ENCODE measurements at places on chromosomes 13 and 19.

DNA sequence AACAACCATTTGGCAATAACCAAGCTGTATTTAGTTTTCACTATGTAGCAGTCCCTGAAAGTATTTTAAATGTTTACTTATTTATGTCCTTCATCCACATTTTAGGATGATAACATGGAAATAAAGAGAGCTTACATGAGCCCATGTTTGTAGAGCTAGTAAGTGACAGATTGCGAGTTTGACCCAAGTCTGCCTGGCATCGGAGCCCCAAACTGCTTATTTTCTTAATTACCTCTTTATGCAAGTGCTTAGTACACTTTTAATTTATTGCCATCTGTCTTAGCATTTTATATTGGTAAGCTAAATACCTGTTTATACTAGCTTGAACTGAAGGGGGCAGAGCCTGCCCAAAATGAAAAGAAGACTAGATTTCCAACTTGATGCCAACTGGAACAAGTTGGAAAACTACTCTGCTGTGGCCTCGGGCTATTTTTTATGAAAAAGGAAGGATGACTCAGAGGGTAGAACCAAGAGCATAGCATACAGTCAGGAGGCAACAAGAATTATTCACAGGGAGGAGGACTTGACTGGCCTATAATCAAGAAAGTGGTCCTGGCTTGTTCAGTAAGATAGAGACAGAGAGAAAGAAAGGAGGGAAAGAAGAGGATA lies 150.2 kb downstream of the NDFIP2 start:
- DNase-seq = no peak

GRCh38 chr19:887072-887471 lies 5.9 kb downstream of the MED16 start:
- no peak for DNase-seq

DNA sequence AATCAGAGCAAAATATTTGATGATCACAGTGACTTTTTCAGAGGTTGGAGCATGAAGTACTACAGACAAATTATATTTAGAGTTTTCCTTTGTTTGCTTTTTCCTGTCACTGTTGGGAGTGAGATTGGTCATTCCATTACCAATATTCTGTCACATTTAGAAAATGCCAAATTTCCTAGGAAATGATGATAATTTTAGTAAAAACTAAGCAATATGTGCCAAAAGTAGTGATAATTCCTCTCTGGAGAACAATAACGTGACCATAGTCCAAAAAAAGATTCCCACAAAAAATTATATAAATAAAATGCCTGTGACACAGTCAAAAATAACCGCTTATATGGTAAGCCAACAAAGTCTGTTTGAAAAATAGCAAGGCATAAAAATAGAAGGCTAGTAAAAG lies 2719.4 kb downstream of the PCDH9 start:
- DNase-seq = no peak

GRCh38 chr13:109924376-109924775 lies 138.0 kb upstream of the IRS2 start:
- DNase-seq = no peak

DNA sequence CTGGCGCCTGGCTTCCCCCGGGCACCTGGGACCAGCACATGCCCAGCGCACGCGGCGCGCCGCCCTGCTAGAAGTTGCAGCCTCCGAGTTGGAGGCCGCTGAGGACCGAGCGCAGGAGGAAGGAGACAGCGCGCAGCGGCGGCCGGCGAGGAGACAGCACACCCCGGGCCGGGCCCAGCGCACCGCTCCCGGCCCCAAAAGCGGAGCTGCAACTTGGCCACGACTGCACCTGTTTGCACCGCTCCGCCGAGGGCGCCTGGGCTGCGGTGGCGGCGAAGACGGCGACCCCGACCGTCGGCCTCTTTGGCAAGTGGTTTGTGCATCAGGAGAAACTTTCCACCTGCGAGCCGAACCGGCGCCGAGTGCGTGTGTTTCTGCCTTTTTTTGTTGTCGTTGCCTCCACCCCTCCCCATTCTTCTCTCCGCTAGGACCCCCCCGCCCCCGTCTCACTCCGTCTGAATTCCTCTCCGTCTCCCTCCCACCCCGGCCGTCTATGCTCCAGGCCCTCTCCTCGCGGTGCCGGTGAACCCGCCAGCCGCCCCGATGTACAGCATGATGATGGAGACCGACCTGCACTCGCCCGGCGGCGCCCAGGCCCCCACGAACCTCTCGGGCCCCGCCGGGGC lies at the start of gene SOX1:
Gene SOX1, plus strand, starts transcription at position 34 of the 626 bp plus-strand sequence. Its CDS starts 510 bp downstream, at position 544.
- DNase-seq = no peak
